ENCODE measurements at places on chromosomes 5 and 9. TPM values are rescaled to one million over a fixed set of nuclear protein-coding genes. Genes with fewer than 3 reads are reported as not detected.

DNA sequence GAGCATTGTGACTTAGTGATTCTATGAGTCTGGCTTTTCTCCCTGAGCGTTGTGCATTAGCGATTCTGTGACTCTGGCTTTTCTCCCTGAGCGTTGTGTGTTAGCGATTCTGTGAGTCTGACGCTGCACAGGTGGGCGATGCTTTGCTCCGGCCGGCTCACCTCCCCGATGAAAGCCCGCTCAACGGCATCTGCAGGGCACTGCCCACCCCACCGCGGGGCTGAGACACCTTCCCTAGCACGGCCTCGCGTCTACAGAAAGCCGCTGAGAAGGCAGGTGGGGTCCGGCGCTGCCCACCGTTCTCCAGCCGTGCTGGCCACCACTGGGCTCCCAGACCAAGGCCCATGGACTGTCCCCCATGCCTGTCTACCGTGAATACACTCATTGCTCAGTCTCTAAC is 12.8 kb upstream of the SLC9A3 start:
- no peak for DNase-seq

DNA sequence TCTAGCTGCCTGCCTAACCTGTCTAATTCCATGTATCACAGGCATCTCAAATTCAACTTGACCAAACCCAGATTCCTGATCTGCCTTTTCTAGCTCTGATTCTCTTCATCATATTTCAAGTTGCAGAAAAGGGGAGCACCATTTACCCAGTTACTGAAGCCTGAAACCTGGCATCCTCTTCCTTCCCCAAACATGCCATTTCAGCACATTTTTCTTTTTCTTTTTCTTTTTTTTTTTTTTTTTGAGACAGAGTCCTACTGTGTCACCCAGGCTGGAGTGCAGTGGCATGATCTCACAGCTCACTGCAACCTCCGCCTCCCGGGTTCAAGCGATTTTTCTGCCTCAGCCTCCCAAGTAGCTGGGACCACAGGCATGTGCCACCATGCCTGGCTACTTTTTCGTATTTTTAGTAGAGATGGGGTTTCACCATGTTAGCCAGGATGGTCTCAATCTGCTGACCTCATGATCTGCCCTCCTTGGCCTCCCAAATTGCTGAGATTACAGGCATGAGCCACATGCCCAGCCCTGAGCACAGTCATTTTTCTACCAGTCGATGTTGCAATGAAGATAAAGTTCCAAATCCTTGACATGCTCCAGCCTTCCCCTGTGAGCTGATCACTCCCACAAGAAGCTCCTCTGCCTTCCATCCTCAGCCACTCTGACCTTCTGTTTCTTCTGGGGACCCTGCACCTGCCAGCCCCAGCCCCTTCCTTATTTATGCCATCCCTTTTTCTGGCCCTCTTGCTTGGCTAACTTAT is 32.2 kb downstream of the ACER2 start:
- peak; percentile 48 for DNase-seq

GRCh38 chr9:36470643-36471290 is 70.7 kb upstream of the RNF38 start:
- peak; percentile 91 for DNase-seq

DNA sequence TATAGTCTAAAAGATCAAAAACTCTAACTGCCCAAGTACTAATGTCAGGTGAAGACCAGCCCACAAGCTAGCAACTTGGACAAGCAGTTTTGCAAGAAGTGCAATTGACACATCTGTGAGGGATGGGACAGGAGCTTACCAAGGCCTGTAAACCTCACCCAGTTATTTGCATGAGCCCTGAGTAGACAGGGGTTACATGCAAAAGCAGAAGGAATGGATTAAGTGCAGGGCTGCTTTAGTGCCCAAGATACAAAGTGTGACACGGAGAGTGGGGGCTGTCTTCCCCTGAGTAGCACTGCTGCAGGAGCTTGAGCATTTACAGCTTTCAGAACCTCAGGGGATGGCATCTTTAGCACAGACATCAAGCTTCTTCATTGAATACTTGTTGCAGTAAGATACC is 286.7 kb downstream of the ELAVL2 start:
- DNase-seq = no peak

DNA sequence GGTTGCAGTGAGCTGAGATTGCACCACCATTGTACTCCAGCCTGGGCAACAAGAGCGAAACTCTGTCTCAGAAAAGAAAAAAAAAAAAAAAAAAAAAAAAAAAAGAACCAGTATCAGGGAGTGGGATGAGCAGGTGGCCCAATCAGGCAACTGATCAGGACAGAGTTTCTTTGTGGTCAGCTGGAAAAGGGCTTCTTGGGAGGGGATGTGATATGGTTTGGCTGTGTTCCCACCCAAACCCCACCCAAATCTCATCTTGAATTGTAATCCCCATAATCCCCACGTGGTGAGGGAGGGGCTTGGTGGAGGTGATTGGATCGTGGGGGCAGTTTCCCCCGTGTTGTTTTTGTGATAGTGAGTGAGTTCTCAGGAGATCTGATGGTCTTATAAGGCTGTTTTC is 4.7 kb upstream of the GCNT1 start:
- no peak for DNase-seq

DNA sequence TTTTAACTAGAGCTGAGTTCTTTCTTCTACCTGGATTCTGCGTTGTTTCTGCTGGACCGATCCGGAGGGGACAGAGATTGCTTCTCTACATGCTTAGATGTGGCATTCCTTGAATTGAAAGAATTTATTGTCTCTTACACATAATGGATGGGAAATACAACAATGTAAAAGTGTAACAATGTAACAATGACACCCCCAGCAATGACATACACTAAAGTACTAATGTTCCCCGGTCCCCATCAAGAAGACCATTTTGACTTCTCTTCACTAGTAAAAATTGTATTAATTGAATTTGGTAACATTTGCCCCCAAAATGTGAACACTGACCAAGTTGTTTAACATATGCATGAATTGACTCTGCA is 760.2 kb downstream of the TAF11L14 start:
- no peak for DNase-seq

DNA sequence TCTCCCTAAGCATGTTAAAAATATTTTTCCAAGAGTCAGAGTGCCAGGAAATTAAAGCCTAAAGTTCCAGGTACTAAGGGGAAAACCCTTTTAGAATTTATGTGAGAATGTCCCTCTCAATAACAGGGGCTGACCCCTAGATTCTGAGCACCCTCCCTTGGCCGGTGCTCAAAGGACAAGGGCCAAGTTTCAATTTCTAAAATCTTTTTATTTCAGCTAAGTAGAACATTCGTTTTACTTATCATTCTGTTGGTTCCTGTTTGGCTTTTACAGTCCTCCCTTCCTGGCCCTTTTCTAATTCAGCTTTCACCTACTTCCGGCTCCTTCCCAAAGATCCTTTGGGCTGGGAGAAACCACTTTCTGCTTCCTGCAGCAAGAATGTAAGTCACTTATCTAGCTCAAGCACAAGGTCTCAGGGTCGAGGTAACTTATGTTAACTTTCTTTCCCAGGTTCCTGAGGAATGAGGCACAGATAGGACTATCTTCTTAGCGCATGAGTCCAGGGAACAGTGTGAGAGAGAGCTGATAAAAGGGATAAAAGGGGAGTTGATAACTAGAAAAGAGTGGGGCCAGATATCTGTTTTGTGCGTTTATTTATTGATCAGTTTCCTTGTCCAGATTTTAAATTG is 34.6 kb upstream of the F2RL2 start:
- DNase-seq = no peak

- peak; percentile 5 for DNase-seq
Measured at GRCh38 chr5:124342986-124343385, 403.5 kb downstream of the ZNF608 start.

DNA sequence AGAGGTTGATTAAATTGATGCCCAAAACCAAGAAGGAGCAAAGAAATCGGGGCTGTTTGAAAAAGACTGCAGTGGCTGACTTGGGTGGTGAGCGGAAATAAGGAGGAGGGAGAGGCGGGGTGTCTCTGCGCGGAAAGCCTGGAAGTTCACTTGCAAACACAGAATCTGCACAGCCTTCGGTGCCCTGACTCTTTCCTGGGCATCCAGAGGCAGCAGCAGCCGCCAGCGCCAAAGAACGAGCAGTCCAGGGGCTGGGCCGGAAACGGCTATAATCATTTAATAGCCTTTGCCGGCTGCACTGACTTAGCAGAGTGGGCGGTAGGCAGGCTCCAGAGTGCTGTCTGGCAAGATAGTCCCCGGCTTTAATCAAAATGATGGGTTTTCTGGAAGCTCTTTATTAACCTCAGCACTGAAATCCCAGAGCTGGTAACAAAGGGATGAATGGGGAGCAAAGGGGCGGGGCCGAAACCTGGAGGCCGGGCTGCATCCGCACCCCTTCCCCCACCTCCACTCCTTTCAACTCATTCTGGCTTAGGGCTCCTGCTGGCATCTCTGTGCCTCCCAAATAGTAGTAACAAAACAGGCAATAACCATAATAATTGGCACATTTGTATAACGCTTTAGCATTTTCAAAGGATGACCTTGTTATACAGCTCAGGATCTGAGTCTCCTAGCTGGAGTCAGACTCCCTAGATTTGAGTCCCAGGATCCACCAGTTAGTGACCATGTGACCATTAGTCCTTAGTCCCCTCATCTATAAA is 35.7 kb downstream of the PCDHAC2 start:
- DNase-seq = peak; percentile 18

- no peak for DNase-seq
Measured at GRCh38 chr5:618450-618849, 6.3 kb downstream of the CEP72 start.

GRCh38 chr9:4117835-4118610 is 181.8 kb downstream of the GLIS3 start:
- DNase-seq = no peak

DNA sequence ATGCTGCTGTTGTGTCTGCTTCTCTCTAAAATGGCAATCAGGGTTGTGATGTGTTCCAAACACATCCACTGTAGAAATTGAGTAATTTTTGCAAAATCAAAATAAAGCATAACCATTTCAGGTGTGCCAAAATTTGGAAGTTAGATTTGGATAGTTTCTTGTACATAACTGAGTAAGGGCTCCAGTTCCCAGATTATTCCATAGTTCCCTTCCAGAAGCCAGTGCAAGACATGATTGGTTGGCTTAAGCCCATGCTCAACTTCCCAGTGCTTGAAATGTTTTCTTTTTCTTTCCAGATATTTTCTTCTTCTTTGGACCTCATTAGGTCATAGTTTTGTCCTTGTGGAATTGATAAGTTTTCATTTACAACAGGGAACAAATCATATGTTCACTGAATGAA is 64.2 kb downstream of the SNCAIP start:
- DNase-seq = no peak

GRCh38 chr9:81574405-81574804 is 114.9 kb downstream of the TLE1 start:
- DNase-seq = peak; percentile 39

- peak; percentile 29 for DNase-seq
Measured at GRCh38 chr5:32852535-32852934, 141.4 kb downstream of the NPR3 start.

GRCh38 chr9:137785704-137786161 is 91.8 kb upstream of the CACNA1B start:
- no peak for DNase-seq

DNA sequence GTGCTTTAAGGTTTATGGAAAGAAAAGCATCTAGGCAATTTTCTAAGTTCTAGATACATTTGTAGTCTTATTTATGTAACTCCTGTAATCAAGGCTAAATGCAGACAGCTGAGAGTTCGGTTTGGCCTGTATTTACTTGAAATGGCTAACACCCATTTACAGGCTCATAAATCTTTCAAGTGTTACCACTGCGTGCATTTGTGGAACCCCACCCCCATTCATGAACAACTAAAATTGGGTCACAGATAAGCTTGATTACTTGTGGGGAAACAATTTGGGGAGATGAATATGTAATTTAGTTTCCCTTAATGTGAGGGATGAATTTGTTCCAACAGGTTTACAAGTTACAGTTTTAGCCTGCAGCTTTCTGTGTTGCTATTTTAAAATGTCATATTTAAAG is 360.6 kb downstream of the ARRDC3 start:
- no peak for DNase-seq

DNA sequence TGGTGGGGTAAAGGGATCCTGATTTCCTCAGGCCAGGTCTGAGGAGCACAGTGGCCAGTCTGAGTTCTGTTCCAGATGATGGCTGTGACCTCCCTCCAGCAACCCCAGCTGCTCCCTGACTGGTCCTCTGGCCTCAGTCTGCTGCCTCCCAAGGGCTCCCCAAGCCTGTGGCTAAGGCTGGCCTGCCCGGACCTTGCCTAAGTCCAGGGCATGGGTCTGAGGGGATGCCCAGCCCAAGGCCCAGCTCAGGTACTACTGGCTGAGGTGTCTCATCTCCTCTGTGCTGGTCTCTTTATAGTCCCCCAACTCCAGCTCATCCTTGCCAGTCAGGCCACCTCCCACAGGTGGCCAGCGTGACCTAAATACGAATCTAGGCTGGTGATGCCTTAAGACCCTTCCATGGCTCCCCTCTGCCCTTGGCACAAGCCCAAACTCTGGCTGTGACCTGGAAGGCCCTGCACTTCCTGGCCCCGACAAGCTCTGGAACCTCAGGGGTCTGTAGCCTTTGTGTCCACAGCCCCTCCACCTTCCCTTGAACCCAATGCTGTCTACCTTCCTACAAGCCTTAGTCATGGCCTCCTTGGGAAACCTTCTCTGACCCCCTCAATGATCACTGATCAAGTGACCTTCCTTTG is 9.8 kb downstream of the KIF12 start:
- no peak for DNase-seq

GRCh38 chr5:102958481-102959011 is 161.4 kb downstream of the GIN1 start:
- DNase-seq = peak; percentile 77

DNA sequence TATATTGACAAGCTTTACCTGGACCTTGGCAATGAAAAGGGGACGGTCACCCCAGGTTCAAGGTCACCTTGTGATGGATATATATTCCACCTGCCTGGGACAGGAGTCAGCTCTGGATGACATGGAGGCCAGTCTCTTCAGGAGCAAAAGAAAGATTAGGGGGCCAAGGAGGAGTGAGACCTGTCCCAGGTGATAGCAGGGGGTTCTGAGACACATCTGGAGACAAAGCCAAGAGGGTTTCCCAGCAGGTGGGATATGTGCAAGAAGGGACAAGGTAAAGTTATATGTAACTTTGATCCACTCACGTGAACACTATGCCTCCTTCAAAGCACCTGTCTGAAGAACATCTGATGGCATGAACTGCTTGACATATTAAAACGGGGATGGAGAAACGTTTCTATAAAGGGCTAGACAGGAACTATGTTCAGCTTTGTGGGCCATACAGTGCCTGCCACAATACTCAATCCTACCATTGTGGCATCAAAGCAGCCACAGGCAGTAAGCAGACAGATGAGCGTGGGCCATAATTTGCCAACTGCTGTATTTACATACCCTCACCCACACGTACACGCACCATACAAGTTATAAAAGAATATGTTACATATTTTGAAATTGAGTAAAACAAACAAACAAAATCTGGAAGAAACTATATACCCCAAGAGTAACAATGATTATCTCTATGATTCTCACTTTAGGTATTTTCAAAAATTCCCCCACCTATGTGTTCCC is 62.9 kb upstream of the ZNF622 start:
- no peak for DNase-seq

The TXNDC8 gene
- not detected for polyA plus RNA-seq

The LHFPL2 gene
- polyA plus RNA-seq = 8.0 TPM

The IRGM gene
- not detected for polyA plus RNA-seq

The ROR2 gene
- polyA plus RNA-seq = 7.7 TPM

The PCDHGC4 gene
- polyA plus RNA-seq = 0.11 TPM

The PRDM9 gene
- polyA plus RNA-seq = not detected

The EIF4E1B gene
- not detected for polyA plus RNA-seq

The UNC13B gene
- 5.5 TPM for polyA plus RNA-seq

The ZDHHC11B gene
- not detected for polyA plus RNA-seq

The RFK gene
- 20.0 TPM for polyA plus RNA-seq

The SIT1 gene
- not detected for polyA plus RNA-seq

The NR3C1 gene
- polyA plus RNA-seq = 100 TPM

The SPINK6 gene
- polyA plus RNA-seq = not detected

The CRHBP gene
- not detected for polyA plus RNA-seq

The GOLGA2 gene
- polyA plus RNA-seq = 35.1 TPM
